Activated CD8-positive, alpha-beta T cell treated with anti-CD3 and anti-CD28 coated beads, Interleukin-2, amount 10 ng/mL, durations not matched to agents 7 days and 5 days (primary cell): ENCODE measurements at places on chromosomes 11 and 22.
A peak's percentile ranks its signal among the peaks of the same experiment; 100 is the strongest.

DNA sequence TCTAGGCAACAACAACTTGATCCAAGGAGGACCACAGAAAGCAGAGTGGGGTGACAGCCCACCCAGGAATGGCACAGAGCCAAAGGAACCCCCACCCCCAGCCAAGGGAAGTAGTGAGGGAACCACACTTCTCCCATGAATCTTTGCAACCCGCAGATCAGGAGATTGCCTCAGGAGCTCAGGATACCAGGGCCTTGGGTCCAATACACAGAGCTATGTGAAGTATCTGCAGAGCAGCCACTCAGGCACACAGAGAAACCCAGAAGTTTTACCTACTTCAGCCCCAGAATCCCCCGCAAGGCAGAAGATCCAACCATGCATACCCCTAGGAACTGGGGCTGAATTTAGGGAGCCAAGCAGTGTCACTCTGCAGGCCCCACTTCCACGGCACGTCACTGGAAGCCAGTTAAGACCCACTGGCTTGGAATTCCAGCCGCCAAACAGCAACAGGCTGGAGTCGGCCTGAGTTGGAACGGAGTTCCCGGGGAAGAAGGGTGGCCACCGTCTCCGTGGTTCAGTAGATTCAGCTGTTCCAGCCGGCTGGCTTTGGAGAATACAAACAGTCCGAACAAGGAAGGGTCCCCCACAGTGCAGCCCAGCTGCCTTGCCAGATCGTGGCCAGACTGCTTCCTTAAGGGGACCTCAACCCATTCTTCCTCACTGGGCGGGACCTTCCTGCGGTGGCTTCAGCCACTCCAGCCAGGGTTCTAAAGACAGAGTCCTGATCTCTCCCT is 174.1 kb downstream of the TTC28 start:
- DNase-seq: no peak

DNA sequence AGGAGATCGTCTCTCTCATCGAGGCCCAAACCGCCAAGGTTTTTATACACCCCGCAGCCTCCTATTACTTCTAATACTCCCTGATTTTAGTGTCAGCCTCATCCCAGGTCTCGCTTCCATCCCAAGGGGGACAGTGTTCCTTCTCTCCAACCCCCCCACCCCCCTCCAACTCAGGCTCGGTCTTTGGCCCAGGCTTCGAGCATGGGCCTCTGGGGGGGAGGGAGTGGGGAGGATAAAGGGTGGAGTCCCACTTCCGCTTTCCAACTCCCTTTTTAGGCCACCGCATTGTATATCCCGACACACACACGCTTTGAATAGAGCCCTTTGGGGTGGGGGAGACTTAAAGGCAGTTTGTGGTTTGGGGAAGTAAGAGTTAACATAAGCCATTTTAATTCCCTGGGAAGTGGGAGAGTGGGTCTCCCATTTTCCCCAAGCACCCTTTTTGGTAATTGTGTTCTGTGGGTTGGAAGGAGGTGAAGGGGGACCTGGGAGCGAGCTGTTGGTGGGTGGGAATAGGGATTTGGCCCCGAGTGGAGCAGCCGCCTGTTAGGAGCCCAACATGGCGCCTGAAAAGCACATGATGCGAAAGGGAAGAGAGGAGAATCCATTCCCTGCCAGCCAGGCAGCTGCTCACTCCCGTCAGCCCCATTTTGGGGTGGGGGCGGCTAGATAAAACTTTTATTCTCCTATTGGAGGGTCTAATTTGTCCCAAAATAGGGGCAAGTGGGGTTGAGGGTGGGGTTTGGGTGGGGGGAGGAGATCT is 844 bp downstream of the PCF11 start:
- peak; percentile 60 for DNase-seq

DNA sequence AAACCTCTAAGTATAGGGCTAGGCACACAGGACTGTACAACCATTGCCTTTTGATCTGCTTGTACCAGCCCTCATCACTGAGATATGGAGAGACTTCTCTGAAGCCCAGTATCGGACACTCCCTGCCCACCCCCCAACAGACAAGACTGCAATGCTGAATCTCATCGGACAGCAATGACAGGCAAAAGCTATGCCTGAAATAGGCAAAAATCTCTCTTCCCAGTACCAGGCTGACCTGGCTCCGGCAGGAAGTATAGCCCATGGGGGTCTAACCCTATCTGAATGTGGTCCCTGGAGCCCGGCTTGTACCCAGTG is 6.5 kb downstream of the RHOG start:
- DNase-seq: no peak

DNA sequence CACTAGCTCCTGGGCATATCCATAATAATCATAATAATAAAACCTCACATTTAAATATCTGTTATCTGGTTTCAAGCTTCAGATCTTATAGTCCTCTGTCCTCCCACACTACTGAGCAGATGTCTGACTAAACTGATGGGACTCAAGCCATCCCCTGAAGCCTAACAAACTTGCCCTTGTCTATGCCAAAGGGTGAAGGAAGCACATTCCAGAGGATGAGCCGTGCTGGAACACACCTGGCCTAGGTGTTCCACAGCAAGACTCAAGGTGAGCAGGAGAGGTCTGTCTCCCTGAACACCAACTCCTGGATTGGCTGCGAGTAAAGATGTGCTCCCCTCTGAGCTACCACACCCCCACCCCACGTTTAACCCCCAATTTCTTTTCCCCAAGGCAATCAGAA is 14.7 kb downstream of the SCUBE2 start:
- DNase-seq: no peak

- DNase-seq: no peak
These were observed 1.2 kb upstream of the CCDC117 start for GRCh38 chr22:28771195-28771791.

DNA sequence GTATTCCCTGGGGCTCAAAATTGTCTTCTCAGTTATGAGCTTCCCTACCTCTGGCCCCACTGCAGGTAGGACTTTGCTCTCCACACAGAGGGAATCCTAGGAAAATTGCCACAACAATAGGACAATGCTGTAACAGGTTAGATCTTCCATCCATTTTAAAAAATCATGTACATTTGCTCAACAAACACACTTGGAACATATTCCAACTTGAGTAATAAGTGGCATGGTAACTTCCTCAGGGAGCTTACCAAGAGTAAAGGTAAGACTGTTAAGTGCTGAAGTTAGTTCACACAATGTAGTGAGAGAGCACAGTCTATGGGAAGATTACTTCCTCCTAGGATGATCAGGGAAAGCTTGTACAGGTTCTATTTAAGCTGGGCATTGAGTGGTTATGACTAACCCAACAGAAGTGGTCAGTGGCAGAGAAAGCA is 78.9 kb upstream of the BIRC3 start:
- no peak for DNase-seq

GRCh38 chr22:48702573-48703264 is 1125.0 kb downstream of the BRD1 start:
- no peak for DNase-seq

DNA sequence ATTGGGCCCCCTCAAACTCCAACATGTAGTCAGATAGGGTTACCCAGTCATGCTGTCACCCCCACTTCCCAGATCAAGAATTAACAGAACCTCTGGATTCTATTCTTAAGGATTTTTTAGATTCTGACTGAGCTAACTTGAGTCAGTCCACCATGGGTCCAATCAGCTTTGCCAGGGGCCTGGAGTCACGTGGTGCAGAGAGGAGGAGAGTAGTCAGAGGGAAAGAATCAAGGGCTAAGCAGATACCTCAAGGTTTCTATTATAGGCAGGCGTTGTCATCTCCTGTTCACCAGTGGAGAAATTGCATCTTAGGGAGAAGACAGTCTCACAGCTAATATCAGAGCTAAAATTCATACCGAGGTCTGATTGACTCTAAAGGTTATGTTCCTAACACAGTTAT is 28.2 kb downstream of the FZD4 start:
- DNase-seq: no peak

DNA sequence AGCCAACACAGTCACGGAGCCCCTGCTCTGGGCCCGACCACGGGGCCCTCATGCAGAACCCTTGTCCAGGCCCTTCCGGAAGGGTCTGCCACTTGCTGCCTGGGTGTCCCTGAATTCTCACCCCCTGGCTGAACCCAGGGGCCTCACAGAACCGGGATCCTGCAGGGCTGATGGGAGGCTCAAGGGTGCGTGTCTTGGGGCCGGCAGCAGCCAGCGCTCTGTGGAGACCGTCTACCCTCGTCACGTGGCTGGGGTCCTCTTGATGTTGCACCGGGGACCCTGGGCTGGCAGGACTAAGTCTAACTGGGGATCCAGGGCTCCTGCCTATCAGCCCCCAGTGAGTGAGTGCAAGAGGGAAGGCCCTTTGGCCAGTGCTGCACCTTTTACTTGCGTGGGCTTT is 19.3 kb upstream of the CCDC188 start:
- DNase-seq: no peak

- no peak for DNase-seq
These were observed 37.1 kb upstream of the SLC37A2 start for GRCh38 chr11:125025968-125026367.

DNA sequence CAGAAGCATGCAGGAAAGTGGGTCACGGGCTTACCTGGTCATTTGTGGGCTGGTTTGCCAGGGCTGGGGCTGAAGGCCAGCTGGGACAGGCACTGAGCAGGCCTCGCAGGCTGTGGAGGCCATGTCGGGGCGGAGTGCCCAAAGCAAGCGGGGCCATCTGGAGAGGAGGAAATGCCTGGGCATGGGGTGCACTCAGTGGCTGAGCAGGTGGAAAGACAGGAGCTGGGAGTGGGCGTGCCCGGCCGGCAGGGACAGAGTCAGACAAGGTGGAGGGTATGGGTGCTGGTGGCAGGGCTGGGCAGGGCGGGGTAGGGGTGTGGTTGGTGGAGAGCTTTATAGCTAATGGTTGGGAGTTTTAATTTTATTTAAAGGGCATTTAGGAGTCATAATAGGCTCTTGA is 27.4 kb downstream of the DAGLA start:
- no peak for DNase-seq

DNA sequence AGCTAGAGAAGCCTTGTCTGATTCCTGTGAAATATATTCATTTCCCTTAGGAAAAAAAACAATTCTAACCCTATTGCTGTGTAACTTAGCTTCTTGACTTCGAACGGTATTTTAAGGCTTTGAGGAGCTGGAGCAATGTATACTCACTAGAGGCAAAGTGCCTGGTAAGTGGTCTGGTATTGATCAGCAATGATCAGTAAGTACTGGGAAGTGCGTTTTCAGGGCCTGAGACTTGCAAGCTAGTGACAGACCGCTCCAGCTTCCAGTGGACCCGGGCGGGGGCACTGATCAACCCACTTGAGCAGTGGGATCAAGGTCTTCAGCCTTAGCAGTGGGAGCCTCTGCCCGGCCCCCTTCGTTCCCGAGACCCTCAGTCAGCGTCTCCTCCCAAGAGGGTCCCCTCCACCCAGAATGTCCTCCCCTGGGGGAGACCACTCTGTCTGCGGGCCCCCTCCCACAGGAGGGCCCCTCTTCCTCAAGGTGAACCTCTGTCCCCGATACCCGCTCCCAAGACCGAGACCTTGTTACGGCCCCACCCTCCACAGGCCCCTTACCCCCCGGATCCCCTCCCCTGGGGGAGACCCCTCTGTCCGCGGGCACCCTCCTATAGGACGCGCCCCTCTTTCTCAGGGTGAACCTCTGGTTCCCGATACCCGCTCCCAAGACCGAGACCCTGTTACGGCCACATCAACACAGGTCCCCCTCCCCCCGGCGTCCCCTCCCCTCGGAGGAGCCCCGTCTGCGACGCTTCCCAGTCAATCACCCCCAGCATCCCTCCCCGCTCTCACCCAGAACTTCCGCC is 452 bp upstream of the ATXN10 start:
- no peak for DNase-seq

GRCh38 chr11:133821776-133822175 is 23.5 kb downstream of the SPATA19 start:
- peak; percentile 54 for DNase-seq

- DNase-seq: no peak
These were observed 136.4 kb downstream of the CCDC81 start for GRCh38 chr11:86511086-86511551.

DNA sequence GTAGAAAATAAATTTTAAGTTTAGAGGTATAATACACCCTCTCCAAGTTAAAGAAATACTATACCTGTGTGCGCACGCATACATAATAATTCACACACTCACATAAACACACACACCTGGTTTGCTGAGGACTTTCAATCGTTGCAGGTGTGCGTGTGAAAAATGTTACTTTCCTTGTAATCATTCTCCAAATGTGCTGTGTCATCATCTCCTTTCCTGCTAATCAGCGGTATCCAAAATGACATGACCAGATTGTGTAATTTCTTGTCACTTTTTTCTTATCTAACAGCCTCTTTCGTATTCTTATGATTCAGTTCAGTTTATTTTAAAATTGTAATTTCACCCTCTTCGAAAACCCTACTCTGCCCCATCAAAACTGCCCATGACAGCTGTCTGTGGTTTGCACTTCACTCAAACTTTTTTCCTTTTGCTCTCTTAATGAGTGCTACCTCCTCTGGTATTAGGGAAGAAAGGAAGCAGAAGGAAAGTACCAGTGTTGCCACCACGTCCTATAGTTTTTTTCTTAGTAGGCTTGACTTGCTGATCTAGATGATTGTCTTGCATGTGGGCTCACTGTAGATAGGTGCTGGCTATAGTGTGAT is 651.2 kb downstream of the CNTN5 start:
- no peak for DNase-seq

GRCh38 chr11:35146074-35146521 is 7.1 kb downstream of the CD44 start:
- peak; percentile 67 for DNase-seq

DNA sequence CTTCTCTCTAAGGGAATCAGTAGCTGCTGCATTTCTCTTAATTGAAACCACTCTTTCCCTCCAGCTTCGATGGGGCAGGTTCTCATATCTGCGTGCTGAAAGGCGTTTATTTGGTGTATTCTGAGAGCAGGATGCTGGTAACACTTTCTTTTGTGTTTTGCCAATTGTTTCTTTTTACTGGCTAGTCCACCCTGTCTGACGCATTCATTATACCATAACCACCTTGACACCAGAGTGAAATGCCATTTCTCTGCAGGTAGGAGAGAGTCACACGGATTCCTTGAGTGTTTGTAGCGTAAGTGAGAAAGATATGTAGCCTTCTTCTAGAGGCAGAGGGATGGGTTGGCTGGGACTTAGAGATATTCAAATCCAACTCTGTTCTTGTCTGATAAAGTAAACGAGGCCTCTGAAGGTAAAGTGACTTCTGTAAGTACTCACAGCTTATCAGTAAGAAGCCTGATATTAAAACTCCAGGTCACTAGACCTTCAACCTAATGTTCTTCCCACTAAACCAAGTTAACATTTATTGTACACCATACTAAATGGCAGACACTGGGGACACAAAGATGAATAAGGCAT is 21.4 kb downstream of the CD44 start:
- no peak for DNase-seq
